ENCODE measurements at places on chromosomes 12 and 14.

GRCh38 chr14:25953532-25954139, 644.2 kb downstream of the NOVA1 start:
- DNase-seq = no peak

DNA sequence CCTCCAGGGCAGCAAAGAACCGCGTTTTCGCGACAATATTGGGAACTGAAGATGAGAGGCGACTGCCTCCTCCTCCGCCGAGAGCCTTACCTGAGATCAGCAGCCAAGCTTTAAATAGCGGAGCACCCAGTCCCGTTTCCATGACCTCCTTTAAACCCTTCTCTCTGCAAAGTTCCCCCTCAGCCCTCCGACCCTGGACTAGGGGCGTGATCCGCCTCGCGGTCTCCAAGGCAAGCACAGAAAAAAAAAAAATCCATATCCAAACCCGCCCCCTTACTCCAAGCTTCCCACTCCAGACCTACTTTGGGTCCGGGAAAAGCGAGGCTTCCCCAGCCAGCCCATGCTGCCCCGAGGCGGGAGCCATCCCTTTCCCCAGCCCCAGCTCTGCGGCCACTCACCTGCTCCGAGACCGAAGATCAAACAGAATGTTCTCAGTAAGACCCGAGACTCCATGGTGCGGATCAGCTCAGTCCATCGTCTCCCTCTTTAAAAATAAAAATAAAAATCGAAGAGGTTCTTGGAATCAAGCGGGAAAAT, 630 bp downstream of the NELL2 start:
- DNase-seq = peak; percentile 86

DNA sequence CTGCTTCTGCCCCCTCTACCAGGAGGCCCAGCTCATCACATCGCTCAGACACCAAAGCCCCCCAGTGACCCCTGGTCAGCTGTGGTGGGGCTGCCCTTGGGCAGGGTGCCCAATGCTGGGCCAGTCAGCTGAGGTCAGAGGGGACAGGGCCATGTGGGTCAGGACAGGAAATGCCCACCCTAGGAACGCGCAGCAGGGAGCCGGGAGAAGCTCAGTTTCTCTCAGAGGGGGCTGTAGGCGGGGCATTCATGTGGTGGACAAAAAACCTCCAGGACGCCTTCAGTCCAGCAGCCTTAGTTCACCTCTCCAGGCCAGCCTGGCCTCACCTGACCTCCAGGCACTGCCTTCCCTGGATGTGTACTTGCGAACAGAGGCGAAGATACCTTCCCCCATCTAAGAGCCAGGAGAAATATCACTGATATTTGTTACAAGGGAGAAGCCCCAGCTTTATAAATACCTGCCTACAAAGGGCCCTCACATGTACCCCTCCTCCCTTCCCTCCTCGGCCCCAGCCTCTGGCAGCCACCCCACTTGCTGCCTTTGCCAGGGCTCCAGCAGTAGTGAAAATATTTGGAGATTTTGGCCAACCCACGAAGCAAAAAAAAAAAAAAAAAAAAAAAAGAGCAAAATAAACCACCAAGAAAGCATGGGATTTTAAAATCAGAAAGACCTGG, 41.9 kb upstream of the PLEKHG6 start:
- DNase-seq = no peak

DNA sequence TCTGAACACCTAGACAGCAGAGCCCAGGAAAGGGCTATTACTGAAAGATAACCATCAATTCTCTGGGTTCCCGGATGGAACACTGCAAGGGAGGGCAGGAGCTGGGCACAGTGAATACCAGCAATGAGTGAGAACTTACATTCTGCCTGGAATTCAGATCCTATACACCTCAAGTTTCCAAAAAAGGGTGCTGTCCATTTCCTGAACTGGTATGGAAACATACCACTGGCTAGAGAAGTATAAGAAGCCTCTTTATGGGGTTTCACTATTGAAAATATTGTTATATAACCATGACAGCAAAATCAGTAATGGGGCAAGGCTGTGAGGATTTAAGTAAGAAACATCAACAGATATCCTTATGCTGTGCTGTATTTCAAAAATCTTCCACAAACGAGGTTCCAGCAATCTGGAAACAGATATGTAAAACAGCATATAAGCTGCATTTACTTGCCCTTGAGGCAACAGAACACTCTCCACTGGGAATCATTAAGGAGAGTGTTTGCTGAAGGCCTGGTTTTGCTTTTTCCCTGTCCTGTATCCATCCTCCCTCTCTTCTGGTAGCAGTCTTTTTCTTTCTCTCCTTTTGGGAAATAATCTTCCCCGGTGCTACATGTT, 53.3 kb upstream of the GTF2A1 start:
- DNase-seq = no peak

DNA sequence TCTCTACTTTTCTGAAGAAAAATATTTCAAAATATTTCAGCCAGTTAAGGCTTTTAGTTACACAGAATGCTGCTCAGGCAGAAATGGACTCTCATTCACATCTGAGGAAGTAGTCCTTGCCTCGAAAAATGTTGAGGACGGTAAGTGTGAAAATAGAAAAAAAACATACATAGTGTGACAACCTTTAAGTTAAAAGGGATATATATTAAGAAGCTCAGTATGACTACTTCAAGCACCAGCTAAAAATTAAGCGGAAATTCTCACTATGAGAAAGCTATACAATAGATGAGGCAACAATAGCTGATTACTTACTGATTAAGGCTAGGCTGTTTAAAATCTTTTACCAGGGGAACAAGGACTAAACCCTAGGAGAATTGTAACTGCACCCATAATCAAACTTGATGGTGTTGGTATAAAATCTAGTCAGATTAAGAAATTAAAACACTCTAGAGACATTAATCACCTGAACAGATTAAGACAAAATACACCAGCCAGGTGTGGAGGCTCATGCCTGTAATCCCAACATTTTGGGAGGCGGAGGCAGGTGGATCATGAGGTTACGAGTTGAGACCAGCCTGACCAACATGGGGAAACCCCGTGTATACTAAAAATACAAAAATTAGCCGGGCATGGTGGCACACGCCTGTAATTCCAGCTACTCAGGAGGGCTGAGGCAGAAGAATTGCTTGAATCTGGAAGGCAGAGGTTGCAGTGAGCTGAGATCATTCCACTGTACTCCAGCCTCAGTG, 53.9 kb downstream of the HNRNPC start:
- no peak for DNase-seq

GRCh38 chr12:115941362-115941761, 336.1 kb downstream of the MED13L start:
- DNase-seq = no peak

DNA sequence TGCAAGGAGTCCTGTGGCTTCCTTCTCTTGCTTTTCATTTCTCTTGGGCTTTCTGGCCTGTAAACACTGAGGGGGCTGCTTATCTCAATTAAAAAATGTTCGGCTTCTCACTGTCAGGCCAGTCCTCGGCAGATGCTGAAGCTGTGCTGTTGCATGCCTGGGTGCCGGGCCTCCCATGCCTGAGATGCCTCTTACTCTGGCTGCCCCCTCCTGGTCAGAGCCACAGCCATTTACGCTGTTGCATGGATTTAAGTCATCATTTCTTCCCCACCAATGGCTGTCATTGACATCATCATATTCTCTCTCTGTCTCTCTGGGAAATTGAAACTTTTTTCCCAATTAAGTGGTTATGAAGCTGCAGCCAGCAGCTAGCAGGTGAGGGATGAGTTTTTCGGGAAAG, 53.7 kb downstream of the FOXN4 start:
- DNase-seq = no peak

- no peak for DNase-seq
These were observed 1.7 kb downstream of the KLHDC2 start for GRCh38 chr14:49769581-49770211.

DNA sequence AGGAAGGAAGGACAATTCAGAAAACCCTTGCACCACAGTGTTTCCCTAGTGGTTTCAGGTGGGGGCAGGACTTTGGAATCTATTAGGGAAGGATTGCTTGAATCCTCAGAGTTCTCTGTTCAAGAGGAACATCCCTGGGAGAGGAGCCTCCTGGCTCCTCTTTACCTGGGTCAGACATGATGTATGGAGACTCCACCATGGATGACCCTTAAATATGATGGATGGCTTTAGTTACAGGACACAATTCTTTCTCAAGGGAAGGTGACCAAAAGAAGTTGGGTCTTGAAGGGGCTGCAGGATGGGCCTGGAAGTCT, 396.6 kb downstream of the NRXN3 start:
- DNase-seq = no peak

DNA sequence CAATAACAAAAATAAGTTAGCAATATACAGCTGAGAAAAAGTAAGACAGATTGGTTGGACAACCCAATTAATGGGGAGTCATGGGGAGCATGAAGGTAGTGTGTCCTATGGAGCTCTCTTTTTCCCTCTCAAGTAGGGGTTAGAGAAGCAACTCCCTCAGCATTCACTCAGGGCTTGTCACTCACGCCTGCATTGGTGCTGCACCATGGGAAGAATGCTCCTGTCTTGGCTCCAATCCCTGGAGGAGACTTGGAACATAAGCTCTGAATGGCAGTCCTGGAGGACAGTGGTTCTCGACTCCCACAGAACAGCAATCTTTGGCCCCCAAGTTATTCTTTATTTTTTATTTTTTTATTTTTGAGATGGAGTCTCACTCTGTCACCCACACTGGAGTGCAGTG, 113.8 kb downstream of the DAAM1 start:
- DNase-seq = no peak

DNA sequence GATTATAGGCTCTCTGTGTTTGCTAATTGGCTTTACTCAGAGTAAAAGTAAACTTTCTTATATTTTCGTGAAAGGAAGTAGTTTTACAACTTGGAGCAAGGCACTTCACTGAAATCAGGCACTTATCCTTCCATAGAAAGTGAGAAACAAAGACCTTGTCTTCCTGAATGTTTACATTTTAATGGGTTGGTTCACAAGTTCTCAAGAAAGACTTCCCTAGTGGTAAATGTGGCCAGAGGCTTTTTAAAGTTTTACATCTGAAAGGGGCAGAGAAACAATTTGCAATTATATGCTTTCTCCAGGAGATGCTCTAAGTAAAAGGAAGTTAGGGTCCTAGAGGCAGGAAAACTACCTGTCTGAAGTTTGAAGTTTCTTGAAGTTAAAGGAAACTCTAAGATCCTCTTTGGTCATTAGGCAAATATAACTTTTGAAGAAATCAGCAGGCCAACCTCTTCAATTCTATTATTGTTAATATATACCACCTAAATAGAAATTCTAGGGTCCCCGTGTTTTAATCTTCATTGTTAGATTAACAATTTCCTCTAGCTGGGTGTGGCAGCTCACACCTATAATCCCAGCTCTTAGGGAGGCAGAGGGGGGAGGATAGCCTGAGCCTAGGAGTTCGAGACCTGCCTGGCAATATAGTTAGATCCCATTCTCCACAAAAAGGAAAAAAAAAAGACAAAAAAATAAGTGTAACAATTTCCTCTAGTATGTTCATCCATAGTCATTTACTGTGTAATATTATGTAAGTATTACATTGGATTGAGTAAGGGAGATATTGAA, 644.9 kb upstream of the FOXG1 start:
- no peak for DNase-seq

DNA sequence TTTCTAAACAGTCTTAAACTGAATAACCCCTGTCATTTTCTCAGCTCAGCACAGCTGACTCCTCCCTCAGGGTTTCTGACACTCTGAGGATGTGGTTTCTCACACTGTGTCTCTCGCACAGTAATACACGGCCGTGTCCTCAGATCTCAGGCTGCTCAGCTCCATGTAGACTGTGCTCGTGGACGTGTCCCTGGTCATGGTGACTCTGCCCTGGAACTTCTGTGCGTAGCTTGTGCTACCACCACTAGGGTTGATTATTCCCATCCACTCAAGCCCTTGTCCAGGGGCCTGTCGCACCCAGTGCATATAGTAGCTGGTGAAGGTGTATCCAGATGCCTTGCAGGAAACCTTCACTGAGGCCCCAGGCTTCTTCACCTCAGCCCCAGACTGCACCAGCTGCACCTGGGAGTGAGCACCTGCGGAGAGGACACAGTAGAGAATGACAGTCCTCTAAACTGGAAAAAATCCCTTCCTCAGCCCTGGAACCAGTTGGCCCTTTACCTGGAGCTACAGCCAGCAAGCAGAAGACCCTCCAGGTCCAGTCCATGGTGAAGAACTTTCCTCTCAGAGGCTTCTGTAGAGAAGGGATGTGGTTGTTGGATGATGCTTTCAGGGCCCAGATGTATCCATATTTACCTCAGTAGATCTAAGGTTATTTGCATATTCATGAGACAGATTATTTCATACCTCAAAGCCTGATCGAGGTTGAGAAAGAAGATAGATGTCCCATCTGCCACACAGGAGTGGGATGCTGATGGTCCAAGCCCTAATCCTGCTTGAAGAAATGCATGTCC, 984.8 kb downstream of the TMEM121 start:
- DNase-seq = no peak

DNA sequence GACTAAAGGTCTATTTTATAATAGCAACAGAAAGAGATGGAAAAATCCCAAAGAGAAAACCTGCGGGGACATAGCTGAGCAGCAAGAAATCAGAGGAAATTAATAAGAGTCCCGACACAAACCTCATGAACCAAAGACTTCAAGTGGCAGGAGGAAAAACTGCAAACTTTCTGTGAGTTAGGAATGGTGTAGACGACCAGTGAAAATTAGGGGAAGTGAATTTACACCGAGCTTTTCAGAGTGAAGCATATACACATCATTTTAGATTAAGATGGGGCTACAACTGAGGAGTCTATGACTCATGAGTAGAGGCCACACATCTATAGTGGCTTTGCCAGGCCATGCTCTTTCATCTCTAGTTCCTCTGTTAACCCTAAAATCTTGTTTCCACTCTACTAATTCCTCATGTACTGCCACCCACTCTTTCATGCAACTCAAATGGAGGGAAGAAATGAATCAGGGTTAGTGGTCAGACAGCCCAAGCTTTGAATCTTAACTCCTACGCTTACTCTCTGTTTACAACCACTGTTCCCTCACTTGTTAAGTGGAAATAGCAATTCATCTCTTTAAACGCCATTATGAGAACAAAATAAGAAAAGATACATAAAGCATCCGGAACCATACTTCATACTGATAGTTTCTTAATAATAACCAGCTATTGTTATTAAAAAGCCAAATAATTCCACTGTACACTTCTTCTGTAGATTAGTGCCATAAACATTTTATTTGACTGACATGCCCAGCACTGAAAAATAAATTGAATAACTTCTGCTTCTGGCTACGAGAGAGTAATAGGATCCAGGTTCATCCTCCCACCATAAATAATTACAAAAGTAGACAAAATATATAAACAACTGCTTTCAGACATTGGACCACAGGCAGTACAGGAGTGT, 219.3 kb downstream of the RMST start:
- DNase-seq = no peak

DNA sequence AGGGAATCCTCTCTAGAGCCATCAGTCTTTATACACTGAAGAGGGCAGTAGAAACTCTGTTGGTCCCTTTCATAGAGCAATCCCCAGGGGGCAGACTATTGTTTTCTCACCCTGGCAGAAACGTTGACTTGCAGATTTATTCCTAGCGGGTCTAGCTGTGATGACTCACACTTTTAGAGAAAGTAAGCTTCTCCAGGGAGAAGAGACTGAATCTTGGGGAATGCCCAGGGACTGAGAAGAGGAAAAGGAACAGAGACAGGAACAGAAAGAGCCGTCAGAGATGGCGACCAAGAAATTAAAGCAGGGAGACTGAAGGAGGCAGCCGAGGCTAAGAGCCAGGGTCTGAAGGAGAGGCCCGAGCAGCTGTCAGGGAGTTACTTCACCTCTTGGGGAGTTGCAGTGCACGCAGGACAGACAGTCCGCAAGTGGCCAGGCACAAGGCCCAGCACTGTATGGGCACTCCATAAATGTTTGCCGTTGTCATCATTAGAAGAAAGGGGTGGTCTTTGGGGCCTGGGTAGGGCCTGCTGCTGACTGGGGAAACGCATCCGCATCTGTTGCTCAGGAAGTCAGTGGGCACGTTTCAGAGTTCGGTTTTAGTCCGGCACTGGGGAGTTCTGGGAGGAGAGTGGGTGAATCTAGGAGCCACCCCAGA, 13.0 kb downstream of the PLEKHG6 start:
- DNase-seq = peak; percentile 66

All from NCI-H1930 (cell line).